BJ (cell line): ENCODE measurements at places on chromosomes 13 and 19.

DNA sequence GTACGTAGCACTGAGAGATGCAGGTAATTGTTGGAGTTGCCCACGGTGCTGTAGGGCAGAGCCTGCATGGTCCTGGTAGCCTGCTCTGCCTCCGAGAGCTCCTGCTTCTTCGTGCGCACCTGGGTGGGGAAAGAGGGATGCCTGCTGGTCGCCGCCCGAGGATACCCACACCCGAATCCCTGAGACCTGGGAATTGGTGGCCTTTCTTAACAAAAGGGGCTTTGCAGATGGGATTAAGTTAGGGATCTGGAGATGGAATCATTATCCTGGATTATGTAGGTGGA lies 9.4 kb downstream of the C3 start:
- no peak for DNase-seq

DNA sequence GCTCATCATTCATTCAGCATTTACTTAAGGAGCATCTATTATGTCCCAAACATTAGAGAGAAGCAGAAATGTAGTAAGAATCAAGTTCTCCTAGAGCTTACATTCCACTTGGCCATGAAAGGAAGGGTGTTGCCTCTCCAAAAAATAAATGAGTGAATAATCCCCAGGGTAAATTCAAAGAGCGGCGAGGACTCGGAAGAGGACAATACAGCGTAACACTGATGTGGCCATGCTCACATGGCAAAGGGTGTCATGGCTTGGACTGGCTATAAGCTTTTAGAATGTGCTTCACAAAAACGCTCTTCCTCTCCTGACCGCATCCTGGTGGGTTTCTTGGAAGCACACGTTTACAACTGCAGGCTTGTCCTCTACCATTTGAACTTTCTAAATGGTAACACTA lies 290.2 kb downstream of the IRS2 start:
- no peak for DNase-seq

GRCh38 chr13:79384022-79384610 lies 21.9 kb downstream of the RBM26 start:
- DNase-seq = no peak

DNA sequence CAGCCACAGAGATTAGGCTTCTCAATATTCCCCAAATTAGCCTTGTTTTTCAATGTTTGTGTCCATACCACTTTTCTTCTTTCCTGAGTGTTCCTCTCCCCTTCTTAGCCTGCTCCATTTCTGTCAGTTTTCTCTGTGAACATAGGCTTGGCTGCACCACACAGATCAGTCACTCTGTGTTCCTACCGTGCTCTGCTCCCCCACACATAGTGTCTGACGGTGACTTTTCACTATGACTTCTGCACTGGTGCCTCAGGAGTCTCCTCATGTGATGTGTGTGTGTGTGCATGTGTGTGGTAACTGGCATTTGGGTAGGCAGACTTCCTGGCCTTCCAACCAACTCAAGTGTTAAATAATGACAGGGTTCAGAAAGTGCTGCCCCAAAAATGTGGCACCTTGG lies 47.9 kb upstream of the MYCBP2 start:
- no peak for DNase-seq

- DNase-seq = no peak
Observed at GRCh38 chr13:107450431-107450830, 764.9 kb downstream of the LIG4 start.

GRCh38 chr19:18171605-18172327 lies 1.8 kb upstream of the IFI30 start:
- no peak for DNase-seq

- DNase-seq = peak; percentile 11
Observed at GRCh38 chr13:102870677-102871415, 25.0 kb downstream of the ERCC5 start.

GRCh38 chr19:32458500-32459123 lies 53.0 kb downstream of the DPY19L3 start:
- no peak for DNase-seq

GRCh38 chr13:104487006-104487405 lies 1420.8 kb upstream of the SLC10A2 start:
- DNase-seq = no peak

DNA sequence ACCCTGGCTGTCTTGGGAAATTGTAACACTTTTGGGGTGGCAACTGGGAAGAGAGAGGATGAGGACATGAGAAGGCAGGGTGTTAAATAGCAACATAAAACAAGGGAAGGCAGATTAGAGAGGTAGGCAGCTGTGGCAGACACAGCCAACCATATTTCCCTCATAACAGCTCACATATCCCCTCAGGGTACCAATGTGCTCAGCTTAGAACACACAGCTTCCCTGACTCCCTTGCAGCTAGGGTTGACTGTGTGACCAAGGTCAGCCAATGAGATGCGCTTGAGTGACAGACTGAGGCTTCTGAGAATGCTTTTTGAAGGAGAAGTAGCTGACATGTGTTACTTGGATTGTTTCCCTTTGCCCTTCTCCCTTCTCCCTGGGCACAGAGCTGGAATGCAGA lies 28.8 kb upstream of the SPATA13 start:
- no peak for DNase-seq

DNA sequence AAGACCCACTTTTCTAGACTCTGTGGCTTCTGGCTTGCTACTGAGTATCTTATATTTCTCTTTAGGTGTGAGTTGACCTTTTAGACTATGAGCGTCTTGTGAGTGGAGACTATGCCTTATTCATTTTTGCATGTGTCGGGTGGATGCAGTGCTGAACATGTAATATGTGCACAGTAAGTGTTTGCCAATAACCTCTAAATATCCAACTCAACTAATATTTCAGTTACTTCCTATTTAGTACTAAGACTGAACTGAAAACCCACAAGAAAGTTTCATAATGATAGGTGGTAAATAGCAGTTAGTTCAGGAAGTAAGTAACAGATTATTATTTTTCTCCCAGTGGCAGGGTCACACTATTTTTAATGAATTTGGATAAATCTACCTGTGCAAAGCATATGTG lies 269.3 kb downstream of the KCNRG start:
- no peak for DNase-seq

DNA sequence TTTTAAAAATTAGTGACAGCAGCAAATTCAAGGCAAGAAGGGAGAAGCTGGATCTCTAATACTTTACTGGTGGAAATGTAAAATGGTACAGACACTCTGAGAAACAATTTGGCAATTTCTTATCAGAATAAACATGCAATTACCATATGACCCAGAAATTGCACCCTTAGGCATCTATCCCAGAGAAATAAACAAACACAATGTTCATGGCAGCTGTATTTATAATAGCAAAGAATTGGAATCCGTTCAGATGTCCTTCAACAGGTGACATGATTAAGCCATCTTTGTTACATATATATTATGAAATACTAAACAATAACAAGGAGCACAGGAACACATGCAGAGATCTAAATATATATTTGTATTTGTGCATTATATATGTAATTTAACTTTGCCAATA lies 756.5 kb downstream of the SLITRK1 start:
- DNase-seq = no peak

- no peak for DNase-seq
Observed at GRCh38 chr13:59587971-59588716, 575.6 kb downstream of the DIAPH3 start.

DNA sequence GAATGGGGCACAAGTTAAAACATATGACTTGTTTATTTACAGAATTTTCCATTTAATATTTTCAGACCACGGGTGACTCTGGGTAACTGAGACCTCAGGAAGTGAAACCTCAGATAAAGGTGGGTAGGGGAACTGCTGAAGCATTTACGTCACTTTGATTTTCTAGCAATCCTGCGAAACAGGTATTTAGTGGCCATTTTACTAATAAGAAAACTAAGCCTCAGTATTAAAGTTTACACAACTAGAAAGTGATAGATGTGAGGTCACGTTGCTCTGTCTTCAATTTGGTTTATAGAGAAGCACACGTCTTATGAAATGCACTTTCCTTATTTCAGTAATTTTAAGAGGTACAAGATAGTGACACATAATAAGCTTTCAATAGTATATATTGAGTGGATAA lies 402.8 kb downstream of the FGF9 start:
- DNase-seq = no peak

DNA sequence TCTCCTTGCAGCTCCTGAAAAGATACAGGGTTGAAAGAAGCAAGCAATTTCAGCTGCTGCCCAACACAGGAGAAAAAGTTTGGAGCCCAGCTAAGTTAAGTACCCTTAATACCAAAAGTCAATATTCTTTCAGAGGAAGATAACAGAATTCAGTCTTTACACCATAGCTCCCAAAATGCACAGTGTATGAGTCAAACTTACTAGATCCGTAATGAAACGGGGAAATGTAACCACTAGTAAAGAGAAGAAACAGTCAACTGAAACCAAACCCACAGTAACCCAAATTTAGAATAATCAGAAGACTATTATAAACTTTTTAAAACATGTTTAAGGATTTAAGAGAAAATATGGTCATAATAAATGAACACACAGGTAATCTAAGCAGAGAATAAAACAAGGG lies 45.2 kb downstream of the SUCLA2 start:
- no peak for DNase-seq

- no peak for DNase-seq
Observed at GRCh38 chr19:48806518-48806817, 4.4 kb downstream of the BCAT2 start.

DNA sequence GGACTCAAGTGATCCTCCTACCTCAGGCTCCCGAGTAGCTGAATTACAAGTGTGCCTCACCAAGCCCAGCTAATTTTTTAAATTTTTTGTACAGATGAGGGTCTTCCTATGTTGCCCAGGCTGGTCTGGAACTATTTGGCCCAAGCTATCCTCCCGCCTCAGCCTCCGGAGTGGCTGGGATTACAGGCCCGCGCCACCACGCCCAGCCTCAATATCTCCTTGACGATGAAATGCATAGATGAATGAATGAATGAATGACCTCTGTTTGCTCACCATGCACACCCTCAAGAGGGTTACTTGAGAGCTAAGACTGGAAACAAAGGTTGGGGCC lies 14.9 kb upstream of the AP1M2 start:
- DNase-seq = no peak

DNA sequence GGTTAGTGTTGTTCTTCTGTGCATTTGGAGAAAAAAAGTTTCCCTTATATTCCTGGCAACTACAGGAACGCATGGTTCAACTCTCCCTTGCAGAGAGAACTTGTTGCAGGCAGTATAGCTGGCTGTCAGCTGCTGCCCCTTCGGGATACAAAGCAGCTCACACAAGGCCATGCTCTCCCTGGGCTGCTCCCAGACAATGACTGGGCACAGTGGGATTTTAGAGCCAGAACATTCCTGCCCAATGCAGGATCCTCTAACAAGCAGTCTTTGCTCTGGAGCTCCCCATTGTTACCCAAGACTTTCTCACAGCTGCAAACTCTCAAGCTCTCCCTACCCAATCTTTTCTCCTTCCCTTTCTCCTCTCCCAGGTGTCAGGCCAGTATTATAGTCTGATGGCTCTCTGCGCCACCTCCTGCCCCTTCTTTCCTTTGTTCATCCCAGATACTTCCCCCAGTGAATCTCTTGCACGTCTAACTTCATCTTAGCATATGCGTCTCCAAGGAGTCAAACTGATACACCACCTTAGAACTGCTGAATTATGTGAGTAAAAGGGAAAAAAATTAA lies 27.5 kb upstream of the SERPINE3 start:
- no peak for DNase-seq

GRCh38 chr13:107715496-107715895 lies 499.8 kb downstream of the LIG4 start:
- DNase-seq = no peak

DNA sequence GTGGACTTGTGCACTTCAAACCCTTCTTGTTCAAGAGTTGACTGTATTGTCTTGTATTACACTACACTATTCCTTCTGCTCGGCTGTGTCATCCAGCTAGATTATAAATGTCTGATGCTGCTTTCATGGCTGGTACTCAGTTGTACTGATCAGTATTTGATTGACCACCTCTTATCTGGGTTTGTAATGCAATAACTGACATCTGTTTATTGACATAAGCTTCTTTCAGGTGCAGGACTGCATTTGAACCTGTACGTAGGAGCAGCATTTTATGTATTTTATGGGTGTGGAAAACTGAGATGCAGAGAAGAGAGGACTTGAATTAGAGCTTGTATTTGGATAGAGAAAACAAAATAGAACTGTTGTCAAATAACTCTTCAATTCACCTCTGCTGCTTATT lies 309.2 kb downstream of the FGF9 start:
- no peak for DNase-seq

- no peak for DNase-seq
Observed at GRCh38 chr13:50131920-50132903, 117.0 kb downstream of the KCNRG start.

DNA sequence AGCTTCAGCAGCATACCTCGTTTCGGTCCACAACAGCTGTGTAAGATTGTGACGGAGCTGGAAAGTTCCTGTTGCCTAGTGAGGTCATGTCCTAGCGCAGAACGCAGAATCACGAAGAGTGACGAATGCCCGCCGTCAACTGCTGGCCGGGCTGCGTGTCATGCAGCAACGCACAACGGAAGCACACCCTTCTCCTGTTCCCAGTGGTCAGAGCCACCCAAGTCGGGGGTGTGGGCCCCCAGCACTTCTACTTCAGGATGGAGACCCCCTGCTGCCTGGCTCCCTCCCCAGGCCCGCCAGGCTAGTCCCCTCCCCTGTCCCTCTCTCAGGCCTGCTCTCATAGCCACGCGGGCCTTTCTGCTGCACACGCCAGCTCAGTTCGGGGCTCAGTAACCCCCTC lies 25.9 kb downstream of the C2CD4C start:
- DNase-seq = no peak

GRCh38 chr19:51891193-51891747 lies 3.5 kb upstream of the ZNF577 start:
- DNase-seq = no peak

DNA sequence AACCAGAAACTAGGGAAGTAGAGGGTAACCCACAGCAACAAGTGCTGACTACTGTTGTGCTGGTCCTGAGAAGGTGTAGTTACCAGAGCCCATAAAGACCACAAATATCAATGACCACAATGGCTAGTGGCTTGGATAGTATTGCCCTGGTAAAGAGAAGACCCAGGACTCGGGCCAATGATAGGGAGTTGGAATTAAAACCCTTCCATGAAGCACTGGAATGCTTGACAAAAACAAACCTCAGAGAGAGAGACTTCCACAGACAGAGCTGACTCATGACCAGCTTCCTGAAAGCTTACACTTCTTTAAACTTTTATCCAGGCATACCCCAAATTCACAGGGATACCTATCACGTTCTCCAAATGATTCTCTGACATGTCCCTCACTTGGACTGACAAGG lies 60.5 kb downstream of the WDR87 start:
- DNase-seq = no peak

- DNase-seq = no peak
Observed at GRCh38 chr13:101398191-101398590, 18.1 kb downstream of the NALCN start.

GRCh38 chr13:113036401-113036800 lies 67.4 kb downstream of the MCF2L start:
- DNase-seq = no peak

GRCh38 chr19:18262917-18263316 lies 11.3 kb downstream of the IQCN start:
- DNase-seq = no peak

DNA sequence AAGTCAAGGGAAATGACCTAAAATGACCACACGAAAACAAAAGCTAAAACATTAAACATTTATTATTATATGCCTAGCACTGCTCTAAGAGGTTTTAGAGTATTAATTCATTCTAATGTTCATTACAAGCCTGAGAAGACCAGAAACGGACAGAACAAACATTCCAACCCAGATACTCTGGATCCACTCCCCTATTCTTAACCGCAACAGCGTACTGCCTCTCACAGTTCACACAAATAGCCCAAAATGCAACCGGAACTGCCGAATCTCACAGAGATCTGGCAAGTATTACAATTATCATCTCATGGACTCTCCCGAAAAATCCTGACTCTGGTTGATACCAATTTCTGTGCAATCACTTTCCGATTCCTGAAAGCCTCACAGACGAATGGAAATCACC lies 1.4 kb downstream of the ZNF780B start:
- no peak for DNase-seq
